Thyroid gland (tissue), 4 donors: ENCODE measurements at places on chromosomes 3 and 15. TPM values are rescaled to one million over a fixed set of nuclear protein-coding genes. Genes with fewer than 3 reads are reported as not detected.

NR1I2 gene
- 0.54 TPM for total RNA-seq

GRCh38 chr3:19267040-19267439 is 118.7 kb downstream of the KCNH8 start:
- H3K4me3 ChIP-seq: no peak overlapping the region
- no peaks in the 10 kb centered on the region for H3K27me3 ChIP-seq
- H3K36me3 ChIP-seq: no peaks in the 10 kb centered on the region

GRCh38 chr3:184601576-184602371 is 40.2 kb downstream of the EPHB3 start:
- DNase-seq: no peak
- no peak overlapping the region for H3K4me3 ChIP-seq
- H3K27me3 ChIP-seq: peaks cover 6% of the 10 kb centered on the region

DNAH12 gene
- total RNA-seq: 0.04 TPM

GRCh38 chr15:33071451-33071850 is 123.1 kb downstream of the FMN1 start:
- no peak overlapping the region for H3K4me3 ChIP-seq
- no peak for DNase-seq
- H3K27ac ChIP-seq: peak overlapping the region; percentile 44

PLA1A gene
- total RNA-seq: 3.1 TPM

DUOXA2 gene
- 32.5 TPM for total RNA-seq

SEMA3G gene
- total RNA-seq: 3.7 TPM

DNA sequence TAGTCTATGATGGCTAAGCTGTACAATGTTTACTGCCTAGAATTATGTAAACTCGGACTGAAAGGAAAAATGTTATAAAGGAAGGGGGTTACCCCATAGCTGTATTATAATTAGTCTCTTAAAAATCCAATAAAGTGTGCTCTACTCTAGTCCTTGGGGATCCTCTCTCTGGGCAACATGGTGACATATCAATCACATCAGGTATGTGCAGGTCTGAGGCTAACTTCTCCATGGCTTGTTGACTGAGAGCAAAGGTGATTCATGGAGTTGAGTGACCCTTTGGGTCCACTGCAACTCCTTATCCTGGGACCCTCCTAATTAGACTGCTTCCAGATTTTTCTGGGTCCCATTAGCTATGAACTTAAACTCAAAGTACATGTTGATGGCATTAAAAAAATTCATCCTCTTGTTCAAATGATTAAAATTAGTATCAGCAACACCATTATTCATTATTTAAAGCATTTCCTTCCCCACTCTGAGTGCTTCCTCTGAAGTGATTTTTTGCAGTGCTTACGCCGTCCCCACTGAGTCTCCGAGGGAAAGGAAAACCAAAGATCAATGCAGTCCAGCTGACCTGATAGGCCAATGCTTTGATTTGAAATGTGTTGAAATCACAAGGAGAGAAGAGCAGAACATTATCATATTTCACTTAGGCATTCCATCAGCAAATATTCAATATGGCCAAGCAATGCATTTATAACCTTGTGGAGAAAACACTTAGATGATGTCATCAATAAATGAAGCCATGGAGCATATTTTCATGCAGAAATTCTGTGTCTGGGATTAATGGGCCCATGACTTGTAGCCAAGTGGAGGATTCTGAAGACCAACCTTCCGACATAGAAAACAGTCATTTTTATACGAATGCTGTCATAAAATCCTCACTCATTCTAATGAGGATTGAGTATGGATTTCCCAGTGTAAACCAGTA is 161.7 kb upstream of the CRBN start:
- no peak overlapping the region for H3K4me3 ChIP-seq
- DNase-seq: no peak
- H3K4me1 ChIP-seq: no peaks in the 10 kb centered on the region
- H3K27ac ChIP-seq: no peak overlapping the region
- no peaks in the 10 kb centered on the region for H3K27me3 ChIP-seq

- H3K36me3 ChIP-seq: no peaks in the 10 kb centered on the region
- no peak for DNase-seq
- H3K4me3 ChIP-seq: no peak overlapping the region
- H3K27me3 ChIP-seq: no peaks in the 10 kb centered on the region
- H3K4me1 ChIP-seq: no peaks in the 10 kb centered on the region
Observed at GRCh38 chr3:70277304-70277703, 35.1 kb downstream of the MDFIC2 start.

DNA sequence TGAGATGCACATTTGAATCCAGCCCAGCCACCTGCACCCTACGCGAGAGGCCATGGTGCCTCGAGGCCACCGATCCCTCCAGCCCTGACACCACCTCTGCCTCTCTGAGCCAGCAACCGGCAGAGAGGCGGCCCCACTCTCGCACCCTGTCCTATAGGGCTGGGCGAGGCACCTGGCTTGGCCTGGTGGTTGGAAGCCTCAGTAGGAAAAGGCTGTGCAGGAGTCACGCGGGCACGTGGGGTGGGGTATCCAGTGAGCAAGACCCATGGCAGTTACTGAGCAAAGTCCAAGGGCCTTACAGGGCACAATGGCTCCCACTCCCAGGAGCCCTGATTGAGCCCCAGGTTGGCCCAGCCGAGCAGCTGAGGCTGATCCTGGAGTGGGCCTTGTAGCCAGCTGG is 12.4 kb upstream of the DUSP7 start:
- H3K4me3 ChIP-seq: no peak overlapping the region
- peaks cover 22% of the 10 kb centered on the region for H3K4me1 ChIP-seq
- no peak overlapping the region for H3K27ac ChIP-seq
- no peak for DNase-seq
- H3K27me3 ChIP-seq: no peaks in the 10 kb centered on the region

TOMM70 gene
- total RNA-seq: 51.9 TPM

DNA sequence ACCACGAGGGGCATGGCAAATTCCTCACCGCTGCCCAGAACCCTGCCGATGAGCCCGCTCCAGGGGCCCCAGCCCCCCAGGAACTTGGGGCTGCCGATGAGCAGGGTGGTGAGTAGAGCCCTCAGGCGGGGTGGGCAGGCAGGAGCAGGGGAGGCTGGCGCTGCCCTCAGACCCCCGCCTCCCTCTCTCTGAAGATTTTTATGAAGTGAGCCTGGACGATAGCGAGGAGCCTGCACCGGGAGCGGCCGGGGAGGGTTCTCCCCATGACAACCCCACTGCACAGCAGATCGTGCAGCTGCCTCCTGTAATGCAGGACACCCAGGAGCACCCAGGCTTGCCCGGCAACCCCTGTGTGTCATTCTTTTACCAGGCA is 56.7 kb upstream of the UBE2Q2 start:
- no peak for DNase-seq
- no peak overlapping the region for H3K27ac ChIP-seq
- H3K27me3 ChIP-seq: no peaks in the 10 kb centered on the region

GRCh38 chr3:76352051-76352450 is 566.7 kb upstream of the ZNF717 start:
- H3K27ac ChIP-seq: no peak overlapping the region
- no peaks in the 10 kb centered on the region for H3K27me3 ChIP-seq
- H3K4me1 ChIP-seq: no peaks in the 10 kb centered on the region
- no peak for DNase-seq
- H3K4me3 ChIP-seq: no peak overlapping the region

GAP43 gene
- not detected for total RNA-seq
